ENCODE measurements at places on chromosomes 5 and 9.

DNA sequence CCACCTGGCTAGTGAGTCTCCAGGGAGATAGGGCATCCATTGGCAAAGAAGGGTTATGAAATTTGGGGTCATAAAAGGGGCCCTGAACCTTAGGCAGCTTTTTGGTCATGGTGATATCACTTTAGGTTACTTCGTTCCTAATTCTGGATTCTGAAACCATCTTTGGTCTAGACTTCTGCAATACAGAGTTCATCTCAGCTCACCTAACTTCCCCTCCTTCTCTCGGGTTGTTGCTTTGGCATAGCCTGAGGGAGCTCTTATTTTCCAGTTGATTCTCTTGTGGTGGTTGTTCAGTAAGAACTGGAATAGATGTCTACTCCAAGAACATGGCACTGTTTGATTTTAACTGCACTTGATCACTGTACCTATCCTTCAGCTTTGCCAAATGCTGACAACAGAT lies 148.9 kb upstream of the RUSC2 start:
- DNase-seq, result no peak

- peak; percentile 93 for DNase-seq
These were observed 10.6 kb upstream of the F2RL1 start for GRCh38 chr5:76808141-76808691.

GRCh38 chr5:116424951-116425350 lies 149.7 kb downstream of the SEMA6A start:
- DNase-seq, result no peak

DNA sequence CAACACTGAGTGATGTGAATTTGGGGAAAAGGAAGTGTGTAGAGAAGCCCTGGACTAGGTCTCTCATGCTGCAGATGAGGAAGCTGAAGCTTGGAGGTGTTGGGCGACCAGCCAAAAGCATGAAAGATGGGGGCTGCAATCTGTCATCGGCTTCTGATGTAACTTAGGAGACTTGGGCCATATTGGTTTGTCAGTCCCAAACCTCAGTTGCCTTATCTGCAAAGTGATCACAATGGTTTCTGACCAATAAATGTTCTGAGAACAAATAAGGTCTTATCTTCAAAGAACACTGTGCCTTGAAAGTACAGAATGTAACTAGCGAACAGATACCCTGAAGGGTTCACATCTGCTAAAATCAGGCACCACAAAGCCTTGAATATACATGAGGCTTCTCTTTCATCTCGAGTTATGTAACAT lies 198.4 kb upstream of the NR3C1 start:
- DNase-seq, result no peak

GRCh38 chr5:159515197-159515596 lies 184.9 kb upstream of the IL12B start:
- DNase-seq, result no peak

DNA sequence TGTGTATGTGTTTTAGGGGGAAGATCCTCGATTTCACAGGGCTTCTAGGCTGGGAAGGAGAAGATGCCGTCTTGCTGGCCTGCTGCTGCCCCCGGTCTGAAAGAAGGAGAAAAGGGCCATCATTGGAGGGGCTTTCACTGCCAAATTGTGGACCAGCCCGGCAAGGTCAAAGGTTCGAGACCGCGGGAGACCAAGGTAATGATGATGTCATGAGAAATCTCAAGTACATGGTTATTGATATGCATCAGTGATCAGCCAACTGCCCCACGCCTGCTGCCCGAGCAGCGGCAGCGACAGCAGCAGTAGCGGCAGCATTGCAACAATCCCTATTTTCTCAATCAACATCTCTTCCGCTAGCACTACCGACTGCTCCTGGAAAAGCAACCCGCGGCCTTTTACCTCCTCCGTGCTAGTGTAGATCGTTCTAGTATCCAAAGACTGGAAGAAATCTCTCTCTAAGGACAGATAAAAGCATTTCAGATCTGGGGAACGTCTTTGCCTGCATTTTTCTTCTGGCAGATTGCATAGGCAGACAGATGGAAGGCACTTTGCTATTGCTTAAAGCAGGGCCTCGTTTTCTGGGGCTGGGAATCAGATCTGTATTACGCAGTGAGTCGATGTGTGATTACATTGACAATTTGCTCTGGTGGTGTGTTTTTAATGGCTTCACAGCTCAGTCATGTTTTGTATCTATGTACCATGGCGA lies 215.3 kb downstream of the MEF2C start:
- peak; percentile 79 for DNase-seq

- no peak for DNase-seq
These were observed 186.3 kb downstream of the NFIB start for GRCh38 chr9:14127656-14128055.
